ENCODE measurements at places on chromosomes 1 and 21. TPM values are rescaled to one million over a fixed set of nuclear protein-coding genes. Genes with fewer than 3 reads are reported as not detected.

DNA sequence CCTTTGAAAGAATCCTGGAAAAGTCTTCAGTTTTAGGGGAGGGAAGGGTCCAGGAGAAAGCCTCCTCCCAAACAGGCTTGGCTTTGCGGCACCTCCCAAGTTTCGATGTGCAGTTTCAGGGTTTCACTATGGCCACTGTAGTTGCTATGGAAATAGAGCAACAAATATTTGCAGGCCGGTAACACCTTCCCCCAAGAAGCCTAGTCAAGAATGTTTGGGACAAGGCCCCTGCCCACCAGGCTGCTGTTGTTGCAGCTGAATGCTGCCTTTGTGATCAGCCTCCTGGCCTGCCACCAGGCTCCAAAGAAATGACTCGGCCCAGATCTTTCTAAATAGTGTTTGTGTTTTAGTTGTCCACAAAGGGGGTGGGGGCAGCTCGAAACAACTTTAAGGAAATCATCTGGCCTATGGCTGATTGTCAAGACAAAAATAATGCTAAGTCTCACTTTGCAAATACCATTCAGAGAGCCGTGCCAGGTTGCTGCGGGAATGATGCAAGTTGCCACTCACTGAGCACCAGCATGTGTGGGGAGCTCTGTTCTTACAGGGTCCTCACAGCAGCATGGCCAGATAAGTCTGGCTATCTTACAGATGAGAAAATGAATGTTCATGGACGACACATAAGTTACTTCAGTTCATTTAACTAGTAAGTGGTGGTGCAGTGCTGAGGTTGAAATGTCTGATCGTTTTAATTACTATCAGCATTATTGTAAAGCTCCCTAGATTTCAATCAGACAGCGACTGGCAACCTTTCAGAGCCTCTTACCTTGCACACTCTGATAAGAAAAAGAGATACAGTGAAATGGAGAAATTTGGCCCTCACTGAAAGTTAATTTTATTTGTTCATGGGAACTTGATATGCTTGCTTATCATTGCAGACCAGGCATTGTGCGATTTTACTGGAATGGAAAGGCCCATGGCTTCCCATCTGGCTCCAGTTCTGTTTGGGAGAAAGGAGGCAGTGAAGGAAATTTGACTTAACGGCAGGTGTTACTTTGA lies 91.2 kb upstream of the JUN start:
- DNase-seq: no peak

Gene CELA3A
- not detected for total RNA-seq

DNA sequence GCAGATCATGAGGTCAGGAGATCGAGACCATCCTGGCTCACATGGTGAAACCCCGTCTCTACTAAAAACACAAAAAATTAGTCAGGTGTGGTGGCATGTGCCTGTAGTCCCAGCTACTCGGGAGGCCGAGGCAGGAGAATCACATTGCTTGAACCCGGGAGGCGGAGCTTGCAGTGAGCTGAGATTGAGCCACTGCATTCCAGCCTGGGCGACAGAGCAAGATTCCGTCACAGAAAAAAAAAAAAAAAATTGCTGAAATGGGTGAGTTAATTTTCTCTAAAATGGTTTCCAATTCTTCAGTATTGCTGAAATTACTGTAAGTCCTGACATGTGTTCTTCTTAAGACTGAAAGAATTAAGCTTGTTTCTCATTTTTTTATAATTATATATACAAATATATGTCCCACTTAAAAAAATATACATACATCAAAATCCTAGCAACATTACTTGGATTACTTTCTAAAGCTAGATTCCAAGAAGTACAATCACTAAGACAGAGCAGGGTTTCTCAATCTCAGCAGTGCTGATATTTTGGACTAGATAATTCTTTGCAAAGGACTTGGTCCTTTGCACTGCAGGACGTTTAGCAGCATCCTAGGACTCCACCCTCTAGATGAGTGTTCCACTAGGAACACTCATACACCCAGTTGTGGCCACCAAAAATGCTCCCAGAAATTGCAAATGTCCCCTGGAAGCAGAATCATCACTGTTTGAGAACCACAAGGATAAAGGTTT lies 24.8 kb downstream of the ZNHIT6 start:
- no peak for DNase-seq

- no peak for DNase-seq
Measured at GRCh38 chr21:35995522-35996088, 64.7 kb downstream of the SETD4 start.

Gene MYBPH
- not detected for total RNA-seq

Gene ADAMTSL4
- total RNA-seq: 2.3 TPM

DNA sequence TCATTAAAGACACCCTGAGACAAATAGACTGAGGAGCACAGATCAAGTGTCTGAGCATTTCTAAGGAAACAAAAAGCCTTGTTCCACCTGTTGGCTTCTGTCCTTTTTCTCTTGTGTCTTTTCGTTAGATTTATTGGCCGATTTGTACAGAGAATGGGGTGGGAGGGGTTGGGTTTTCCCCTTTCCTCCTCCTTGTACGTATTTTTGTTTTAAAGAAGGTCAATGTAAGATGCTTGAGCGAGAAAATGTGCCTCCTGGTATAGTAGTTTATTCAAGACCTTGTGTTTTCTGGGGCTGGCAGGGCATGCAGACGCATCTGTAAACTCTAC lies 1.2 kb downstream of the BCL9 start:
- DNase-seq: no peak

Gene CCDC190
- not detected for total RNA-seq

Gene S100A2
- not detected for total RNA-seq

GRCh38 chr1:219099307-219099706 lies 74.4 kb upstream of the LYPLAL1 start:
- no peak for DNase-seq

Gene DNM3
- 2.5 TPM for total RNA-seq

Data from Peyer's patch (tissue), 4 donors.